Adrenal gland (tissue), 19 donors: ENCODE measurements at places on chromosomes 4 and X. TPM values are rescaled to one million over a fixed set of nuclear protein-coding genes. Genes with fewer than 3 reads are reported as not detected.

- DNase-seq, result no peak
These were observed 114.1 kb downstream of the MGST2 start for GRCh38 chr4:139779691-139780090.

DNA sequence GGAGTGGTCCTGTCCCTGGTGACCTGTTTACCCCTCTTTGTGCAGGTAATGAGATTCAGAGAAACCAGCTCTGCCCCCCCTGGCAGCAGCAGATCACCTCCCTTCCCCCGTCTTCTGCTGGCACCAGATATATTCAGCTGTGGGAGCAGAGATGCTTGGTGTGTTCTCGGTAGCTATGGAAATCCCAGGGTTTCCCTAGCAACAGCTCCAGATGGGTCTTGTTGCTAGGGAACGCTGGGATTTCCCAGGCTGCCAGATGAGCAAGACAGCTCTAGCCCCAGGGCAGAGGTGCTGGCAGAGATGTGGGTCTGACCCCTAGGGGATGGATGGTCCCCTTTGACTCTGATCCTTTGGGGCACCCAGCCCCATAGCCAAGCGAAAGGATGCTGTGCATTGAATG lies 20.2 kb downstream of the CETN2 start:
- no peak for DNase-seq

DNA sequence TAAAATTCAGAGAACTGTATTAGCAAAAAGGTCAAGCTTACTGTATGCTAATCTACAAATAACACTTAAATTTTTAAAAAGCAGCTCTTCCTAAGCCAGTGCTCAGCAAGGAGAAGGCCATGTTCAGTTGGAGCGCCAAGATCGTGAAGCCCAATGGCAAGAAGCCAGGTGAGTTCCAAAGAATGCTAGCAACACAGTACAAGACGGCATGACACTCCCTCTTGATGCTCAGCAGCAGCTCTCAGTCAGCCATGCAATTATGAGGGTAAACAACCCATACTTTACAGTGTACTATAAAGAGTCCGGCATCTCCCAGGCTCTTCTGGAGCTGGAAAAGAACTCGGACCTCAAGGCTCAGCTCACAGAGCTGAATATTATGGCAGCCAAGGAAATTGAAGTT lies 34.9 kb downstream of the STX18 start:
- no peak for DNase-seq

- DNase-seq, result no peak
These were observed 15.8 kb downstream of the HMX1 start for GRCh38 chr4:8855818-8856245.

Gene HSD17B11
- polyA plus RNA-seq, result 131 TPM
